Right ventricle myocardium inferior (tissue), 1 donor: ENCODE measurements at places on chromosomes 2 and 18.

- DNase-seq: peak; percentile 72
These were observed 888 bp upstream of the TWSG1 start for GRCh38 chr18:9333441-9334328.

DNA sequence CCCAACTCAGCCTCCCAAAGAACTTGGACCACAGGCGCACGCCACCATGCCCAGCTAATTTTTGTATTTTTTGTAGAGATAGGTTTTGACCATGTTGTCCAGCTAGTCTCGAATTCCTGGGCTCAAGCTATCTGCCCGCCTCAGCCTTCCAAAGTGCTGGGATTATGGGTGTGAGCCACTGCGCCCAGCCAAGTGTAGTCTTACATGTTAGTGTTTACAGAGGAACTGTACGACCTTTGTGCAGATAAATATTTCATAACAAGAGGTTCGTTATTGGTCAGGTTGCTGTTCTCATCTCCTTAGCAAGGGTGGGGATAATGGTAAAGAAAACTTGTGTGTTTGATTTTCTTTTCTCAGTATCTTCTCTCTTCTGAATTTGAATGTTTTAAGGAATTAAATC, 46.5 kb downstream of the RALBP1 start:
- no peak for DNase-seq

DNA sequence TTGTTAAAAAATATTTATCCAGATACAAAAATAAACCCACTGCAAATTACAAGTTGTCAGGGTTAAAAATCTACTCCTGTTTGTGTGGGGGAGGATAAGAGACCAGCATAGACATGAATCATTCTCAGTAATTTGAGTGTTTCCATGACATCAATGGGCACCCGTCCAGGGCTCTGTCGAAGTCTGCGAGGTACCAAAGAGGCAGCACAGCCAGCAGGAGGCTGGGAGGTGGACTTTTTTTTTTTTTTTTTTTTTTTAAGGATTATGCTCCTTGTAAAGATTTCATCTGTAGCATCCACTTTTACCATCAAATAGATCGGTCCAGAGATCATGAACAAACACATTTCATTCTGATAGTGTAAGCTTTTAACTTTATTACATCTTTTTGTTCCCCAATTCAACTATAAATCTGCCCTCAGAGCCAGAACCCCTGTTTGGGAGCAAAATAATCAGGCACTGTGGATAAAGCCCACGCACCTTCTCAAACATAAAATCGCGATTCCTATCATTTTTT, 182.0 kb downstream of the TCF4 start:
- peak; percentile 90 for DNase-seq

- DNase-seq: peak; percentile 80
These were observed 87.3 kb downstream of the ACAA2 start for GRCh38 chr18:49725809-49726674.

DNA sequence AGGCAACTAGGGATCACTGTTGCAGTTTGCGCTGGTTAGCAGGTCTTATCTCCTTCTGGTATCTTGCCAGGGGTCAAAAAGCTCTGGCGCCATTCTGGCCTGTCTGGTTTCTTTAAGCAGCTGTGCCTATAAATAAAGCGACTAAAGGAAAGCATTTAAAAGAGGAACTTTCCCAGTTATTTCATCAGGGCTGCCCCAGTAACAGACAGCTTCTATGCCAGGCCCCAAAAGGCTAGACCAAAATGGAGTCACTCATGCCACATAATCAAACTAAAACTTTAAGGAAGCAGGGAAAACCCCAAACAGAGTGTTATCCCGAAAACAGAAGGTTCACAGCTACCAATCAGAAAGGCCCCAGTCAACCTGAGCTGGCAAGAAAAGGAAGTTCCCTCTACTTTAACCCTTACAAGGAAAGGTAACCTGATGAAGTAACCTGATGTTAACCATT, 41.2 kb upstream of the HNRNPA3 start:
- no peak for DNase-seq

- DNase-seq: peak; percentile 87
These were observed 10.6 kb downstream of the DNAJB2 start for GRCh38 chr2:219289537-219290361.

DNA sequence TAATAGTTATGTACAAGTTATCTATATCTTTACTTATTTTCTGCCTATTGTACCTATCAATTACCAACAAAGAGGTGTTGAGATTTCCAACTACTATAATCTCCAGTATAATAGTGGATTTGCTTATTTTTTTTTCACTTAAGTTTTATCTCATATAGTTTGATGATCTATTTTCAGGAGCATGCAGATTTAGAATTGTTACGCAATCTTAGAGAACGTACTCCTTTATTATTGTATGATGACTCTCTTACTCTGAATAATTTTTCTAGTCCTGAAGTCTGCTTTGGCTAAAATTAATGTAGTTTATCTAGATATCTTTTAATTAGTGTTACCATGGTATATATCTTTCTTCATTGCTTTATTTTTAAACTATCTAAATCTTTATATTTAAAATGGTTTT, 205.2 kb downstream of the SCG2 start:
- DNase-seq: no peak

DNA sequence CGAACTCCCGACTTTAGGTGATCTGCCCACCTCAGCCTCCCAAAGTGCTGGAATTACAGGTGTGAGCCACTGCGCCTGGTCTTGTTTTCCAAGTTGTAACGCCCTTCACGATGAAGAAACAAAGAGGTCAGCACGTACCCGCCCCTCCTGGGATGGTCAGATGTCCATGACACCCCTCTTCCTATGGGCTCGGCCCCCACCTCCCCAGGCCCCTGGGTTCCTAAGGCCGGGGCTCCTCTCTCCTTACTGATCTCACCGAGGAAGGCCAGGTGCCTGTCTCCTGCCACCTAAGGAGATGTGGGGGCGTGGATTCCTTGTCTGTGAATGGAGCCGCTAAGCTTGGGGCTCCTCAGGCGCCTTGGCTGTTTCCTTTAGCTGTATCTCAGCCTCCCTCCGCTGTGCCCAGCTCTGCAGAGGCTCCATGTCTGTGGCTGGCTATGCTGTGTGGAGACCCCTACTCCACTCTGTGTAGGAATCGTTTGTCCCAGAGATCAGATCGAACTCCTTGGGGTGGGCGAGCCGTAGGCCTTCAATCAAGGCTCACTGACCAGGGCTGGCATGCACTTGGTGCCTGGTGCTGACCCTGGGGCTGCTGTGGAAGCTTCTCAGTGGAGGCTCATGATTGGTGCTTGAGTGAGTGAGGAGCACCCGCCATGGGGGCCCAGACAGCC, 8.8 kb downstream of the COLEC11 start:
- DNase-seq: no peak
